ENCODE measurements at places on chromosomes 2 and 18. TPM values are rescaled to one million over a fixed set of nuclear protein-coding genes. Genes with fewer than 3 reads are reported as not detected.

GRCh38 chr2:235086481-235087184 is 134.8 kb downstream of the SH3BP4 start:
- H3K4me3 ChIP-seq: no peak overlapping the region
- DNase-seq: no peak
- no peak overlapping the region for H3K27ac ChIP-seq
- no peaks in the 10 kb centered on the region for H3K27me3 ChIP-seq

DNA sequence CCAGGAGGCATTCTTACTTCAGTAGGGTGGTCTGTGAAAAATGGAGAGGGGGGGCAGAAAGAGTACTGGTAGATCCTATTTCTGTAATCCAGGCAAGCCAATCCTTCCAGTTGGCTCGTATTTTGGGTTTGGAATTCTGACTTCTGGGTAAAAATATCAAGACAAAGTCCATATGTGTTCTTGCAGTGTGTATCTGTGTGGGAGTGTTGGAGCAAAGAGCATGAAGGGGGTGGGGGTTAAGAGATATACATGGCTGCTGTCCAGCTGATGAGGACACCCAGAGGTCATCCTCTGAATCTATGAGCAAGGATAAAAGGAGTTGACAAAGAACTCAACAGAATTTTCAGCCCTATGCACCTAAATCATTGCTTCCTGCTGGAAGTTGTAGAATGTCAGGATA is 375.8 kb upstream of the PIK3C3 start:
- no peaks in the 10 kb centered on the region for H3K36me3 ChIP-seq
- H3K4me1 ChIP-seq: no peaks in the 10 kb centered on the region

- H3K27ac ChIP-seq: no peak overlapping the region
- H3K27me3 ChIP-seq: no peaks in the 10 kb centered on the region
- no peak overlapping the region for H3K4me3 ChIP-seq
- H3K36me3 ChIP-seq: no peaks in the 10 kb centered on the region
- DNase-seq: no peak
- no peaks in the 10 kb centered on the region for H3K4me1 ChIP-seq
Measured at GRCh38 chr2:173667014-173667413, 298.2 kb downstream of the SP3 start.

DNA sequence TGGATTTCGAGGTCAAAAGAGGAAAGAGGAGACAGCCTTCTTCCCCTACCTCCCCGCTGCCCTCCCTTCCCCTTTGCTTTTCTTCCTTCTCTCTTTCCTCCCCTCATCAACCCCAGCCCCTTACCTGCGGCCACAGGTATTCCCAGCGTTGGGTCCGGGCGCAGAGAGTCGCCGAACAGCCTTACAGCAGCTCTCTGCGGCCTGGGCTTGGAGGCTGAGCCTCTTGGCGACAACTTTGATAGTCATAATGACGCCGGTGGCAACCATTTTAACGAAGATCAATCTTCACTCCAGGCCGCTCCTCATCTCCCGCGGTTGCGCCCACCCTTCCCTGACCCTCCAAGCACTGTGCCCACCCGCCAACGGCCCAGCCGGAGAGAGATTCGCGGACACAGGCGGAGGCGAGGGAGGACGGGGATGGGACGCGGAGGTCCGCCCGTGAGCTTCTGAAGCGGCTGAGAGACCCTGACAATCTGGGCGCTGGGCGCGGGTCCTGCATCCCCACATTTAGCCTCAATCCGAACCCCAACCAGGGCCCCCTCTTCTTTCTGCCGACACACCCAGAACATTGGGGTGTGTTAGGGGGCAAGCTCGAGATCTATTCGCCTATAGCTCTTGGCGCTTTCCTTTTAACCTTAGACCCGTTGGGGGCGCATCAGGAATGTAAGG is 1.5 kb upstream of the EVX2 start:
- no peaks in the 10 kb centered on the region for H3K36me3 ChIP-seq
- H3K27ac ChIP-seq: no peak overlapping the region
- H3K4me3 ChIP-seq: no peak overlapping the region

Gene CYS1
- total RNA-seq: 3.7 TPM

Measured in astrocyte (in vitro differentiated cells and primary cell).